ENCODE measurements at places on chromosomes 12 and 14.

- no peak for DNase-seq
Observed at GRCh38 chr12:125473501-125473900, 408.3 kb downstream of the AACS start.

- DNase-seq = no peak
Observed at GRCh38 chr14:101953151-101953550, 11.2 kb upstream of the DYNC1H1 start.

DNA sequence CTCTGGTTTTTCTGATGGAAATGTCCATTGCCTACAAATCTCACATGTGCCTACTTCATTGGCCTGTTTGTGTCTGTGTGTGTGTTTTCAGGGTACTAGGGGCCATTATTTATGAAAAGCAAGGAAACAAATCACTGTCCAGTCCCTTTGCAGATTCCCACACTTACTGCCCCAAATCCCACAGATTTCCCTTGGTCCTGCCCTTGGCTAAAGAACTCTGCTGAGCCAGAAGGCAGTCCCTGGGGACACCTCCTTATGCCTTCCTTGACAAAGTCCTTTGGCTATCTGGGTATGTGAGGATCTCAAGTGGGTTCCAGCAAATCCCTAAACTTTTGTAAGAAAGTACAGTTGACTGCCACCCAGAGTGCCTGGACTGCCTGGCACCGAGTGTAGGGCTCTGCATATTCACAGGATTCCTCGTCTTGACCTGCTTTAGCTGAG is 388.1 kb downstream of the BCAT1 start:
- DNase-seq = no peak

DNA sequence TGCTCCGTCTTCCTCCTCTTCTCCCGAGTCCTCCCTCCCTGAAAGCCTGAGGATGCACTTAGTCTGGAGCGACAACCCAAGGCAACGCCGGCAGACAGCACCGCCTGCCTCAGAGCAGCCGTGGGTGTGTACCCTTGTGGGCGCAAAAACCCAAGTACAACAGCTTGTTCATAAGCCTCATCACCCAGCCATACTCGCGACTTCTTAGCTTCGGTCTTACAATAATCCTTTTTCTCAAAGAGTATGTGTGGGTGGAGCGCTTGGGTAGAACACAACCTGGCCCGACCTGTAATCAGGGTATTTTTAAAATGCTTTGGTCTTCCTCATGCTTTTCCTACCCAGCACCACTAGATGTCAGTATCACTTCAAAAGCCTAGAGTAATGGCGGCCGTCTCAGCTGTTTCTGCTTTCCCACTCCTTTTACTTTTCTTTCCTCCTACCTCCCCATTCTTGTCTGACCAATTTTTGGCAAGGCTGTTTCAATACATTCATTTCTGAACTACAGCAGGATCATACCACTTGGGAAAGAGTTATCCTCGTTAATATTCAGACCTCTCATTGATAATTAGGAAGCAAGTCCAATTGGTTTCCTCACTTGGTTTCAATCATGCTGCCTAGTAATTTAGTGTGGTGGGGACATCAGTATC is 198.9 kb downstream of the EPS8 start:
- DNase-seq = peak; percentile 68

- no peak for DNase-seq
Observed at GRCh38 chr12:26434299-26435068, 239.1 kb downstream of the SSPN start.

DNA sequence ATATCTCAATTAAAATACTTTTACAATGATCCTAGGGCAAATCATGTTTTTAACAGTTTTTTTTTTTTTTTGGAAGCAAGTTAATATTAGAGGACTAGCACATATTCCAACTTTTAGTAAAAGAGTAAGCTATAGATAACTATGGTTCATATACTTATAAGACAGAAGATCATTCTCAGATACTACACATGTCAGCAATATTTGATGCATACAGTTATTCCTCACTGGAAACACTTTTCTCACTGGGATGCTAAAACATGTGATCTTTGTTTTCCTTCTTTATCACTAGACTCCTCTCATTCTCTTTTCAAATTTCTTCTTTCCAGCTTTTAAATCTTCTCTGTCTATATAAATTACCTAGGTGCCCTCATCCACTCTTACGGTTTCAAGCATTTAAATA is 1020.4 kb upstream of the FBXO33 start:
- DNase-seq = no peak

- no peak for DNase-seq
Observed at GRCh38 chr12:24979329-24979728, 30.4 kb upstream of the BCAT1 start.

Data from activated CD4-positive, alpha-beta T cell treated with anti-CD3 and anti-CD28 coated beads, Interleukin-2, amount 10 ng/mL, durations not matched to agents 7 days and 5 days (primary cell).